ENCODE measurements at places on chromosomes 2 and 18.

DNA sequence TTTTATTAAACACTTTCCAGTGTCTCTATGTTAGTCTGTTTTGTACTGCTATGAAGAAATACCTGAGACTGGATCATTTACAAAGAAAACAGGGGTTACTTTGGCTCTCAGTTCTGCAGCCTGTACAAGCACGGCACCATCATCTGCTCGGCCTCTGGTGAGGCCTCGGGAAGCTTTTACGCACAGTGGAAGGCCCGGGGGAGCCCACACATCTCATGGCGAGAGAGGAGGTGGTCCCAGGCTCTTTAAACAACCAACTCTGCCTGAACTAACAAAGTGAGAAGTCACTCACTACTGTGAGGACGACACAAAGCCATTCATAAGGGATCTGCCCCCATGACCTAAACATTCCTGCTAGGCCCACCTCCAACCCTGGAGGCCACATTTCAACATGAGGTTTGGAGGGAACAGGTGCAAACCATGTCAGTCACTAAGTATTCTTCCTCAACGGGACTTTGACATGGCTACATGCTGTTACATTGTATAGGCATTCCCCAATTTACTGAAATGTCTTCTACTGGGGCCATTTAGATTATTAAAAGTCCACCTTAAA lies 26.1 kb downstream of the CYB5A start:
- DNase-seq = no peak

- DNase-seq = no peak
Measured at GRCh38 chr2:23360571-23361125, 24.3 kb upstream of the KLHL29 start.

GRCh38 chr18:51196118-51196810 lies 1.2 kb downstream of the MEX3C start:
- DNase-seq = no peak

DNA sequence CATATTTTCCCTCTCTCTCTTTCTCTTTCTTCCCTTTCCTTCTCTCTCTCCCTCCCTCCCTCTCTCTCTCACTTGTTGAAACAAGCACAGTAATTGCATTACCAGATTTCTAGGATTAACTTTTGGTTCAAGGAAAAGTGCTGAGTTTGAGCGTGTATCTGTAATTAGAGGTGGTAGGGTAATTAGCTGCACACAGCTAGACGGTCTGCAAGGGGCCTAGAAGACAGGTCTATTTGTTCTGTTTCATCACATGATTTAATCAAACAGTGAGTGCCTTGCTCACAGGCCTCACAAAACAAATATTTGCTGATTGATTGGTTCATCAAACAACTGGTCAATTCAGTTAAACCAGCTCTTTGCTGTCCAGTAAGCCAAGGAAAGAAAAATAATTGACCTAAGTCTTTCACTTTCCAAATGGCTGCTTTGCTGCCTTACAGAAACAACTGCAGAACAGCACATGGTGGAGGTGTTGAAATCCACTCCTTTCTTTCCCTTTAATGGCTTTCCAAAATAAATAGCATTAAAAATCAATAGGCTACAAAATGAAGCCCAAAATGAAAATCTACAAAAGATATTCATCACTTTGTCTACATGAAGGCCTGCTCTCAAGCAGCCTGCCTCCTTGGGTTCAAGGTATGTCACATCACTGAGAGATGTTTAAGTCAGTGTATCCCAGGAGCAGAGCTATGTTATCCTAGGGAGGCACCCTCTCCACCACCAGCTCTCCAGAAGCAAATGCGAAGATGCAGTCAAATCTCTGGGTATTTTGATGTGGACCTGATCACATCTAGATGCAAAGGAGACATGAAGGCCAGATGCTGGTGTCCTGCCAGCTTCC lies 264.4 kb upstream of the SIX2 start:
- DNase-seq = no peak

GRCh38 chr2:232515639-232516038 lies 4.5 kb upstream of the PRSS56 start:
- DNase-seq = no peak

DNA sequence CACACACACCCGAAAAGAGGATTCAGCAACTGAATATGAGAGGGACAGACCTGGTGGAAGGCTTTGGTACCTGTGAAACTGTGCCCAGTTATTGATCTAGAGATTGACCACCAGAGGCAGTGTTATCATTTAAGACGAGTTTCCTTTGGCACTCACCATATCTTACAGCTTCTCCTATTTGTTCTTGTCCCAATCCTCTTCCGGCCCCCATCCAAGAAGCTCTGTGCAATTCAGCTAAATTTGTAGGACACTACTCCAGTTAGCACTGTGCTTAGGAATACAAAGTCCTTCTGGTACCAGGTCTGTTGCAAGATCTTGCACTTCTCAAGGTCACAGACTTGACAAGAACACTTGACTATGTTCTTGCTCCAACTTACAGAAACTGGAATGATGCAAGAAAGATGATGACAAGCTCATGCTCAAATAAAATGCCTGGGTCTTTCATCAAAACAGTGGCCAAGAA lies 177.7 kb downstream of the TMEM247 start:
- DNase-seq = no peak

- no peak for DNase-seq
Measured at GRCh38 chr2:29702276-29702675, 219.1 kb downstream of the ALK start.
